ENCODE measurements at places on chromosomes 13 and 19.

DNA sequence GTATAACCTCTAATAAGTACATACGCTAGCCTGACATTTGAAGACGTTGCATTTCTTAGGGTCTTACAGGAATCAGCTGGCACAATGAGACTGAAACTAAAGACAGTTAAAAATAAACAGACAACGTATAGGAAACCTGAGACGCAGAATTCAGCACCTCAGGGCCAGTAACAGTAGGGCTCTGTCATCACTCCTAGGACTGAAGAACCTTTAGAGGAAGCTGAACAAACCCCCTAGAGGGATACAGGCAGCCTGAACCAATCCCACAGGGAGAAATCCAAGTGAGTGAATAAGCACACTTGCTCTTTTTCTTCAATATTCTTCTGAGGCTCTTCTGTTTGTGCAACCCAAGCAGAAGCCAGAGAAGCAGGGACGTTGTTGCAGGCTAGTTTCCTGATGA is 53.9 kb upstream of the KLHL1 start:
- DNase-seq: no peak

DNA sequence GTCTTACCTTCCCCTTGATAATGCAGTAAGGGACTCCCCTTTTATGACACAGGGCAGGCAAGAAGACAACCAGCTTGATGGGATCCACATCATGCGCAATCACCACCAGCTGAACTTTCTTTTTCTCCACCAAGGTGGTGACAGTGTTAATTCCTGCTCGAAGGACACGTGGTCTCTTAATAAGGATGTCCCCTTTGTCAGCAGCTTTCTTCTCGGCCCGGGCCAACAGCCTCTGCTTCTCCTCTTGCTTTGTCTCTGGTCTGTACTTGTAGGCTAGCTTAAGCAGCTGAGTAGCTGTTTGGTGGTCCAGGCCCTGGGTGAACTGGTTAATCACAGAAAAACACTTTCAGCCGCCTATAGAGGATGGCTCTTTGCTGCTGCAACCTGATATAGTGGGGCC is 8.0 kb downstream of the ZNF431 start:
- no peak for DNase-seq

GRCh38 chr13:109480011-109480955 is 306.1 kb downstream of the IRS2 start:
- DNase-seq: no peak

GRCh38 chr13:105804561-105805190 is 730.8 kb downstream of the EFNB2 start:
- no peak for DNase-seq

- DNase-seq: peak; percentile 91
Observed at GRCh38 chr19:45467456-45468158, at the start of gene FOSB. Gene FOSB (plus strand): TSS chr19:45467996. CDS start chr19:45468587, 591 bp downstream.

GRCh38 chr19:1340681-1341469 is 42.8 kb upstream of the NDUFS7 start:
- DNase-seq: no peak

DNA sequence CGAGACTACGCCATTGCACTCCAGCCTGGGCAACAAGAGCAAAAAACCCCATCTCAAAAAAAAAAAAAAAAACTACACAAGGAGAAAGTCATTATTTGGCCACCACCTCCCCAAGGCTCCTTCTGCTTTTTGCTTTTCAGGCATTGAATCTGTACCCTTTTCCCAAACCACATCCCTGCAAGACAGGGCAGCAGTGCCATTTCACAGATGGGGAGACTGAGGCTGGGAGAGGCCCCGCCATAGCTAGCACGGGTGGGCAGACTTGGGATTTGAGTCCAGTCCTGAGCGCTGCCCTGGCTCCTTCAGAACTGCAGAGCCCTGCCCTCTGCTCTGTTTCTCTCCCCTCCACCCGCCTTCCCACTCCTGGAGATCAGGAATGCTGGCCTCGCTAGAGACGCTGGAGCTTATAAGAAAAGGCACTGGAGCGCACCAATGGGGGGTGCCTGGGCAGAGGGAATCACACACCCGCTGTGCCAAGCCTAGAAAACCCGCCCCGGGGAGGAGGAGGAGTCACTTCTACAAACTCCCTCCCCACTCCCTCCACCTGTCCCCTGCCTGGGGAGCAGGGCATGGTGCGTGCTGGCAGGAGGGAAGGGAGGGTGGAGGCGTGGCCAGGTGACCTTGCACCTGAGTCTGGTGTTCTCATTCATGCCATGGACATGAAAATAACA is 17.6 kb downstream of the TJP3 start:
- no peak for DNase-seq

- no peak for DNase-seq
Observed at GRCh38 chr19:50016225-50016807, 8.9 kb downstream of the VRK3 start.

DNA sequence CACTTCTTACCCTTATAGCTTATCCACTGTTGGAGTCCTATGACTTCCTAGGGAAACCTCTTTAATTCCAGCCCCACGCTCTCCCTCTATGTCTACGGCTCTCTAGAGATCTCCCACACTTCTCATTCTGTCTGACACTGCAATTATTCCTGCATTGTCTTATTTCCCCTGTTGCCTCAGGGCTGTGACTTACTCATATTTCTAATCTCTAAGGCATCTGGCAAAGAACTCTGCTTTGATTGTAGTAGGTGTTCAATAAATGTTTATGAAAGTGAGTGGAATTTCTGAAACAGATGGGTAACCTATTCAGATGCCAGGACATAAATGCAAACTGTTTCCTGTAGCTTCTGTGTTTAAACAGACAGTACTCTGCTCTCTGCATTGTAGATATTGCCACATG is 102.4 kb upstream of the SERTM1 start:
- DNase-seq: no peak

GRCh38 chr13:76882431-76882830 is 3.8 kb downstream of the KCTD12 start:
- DNase-seq: no peak

DNA sequence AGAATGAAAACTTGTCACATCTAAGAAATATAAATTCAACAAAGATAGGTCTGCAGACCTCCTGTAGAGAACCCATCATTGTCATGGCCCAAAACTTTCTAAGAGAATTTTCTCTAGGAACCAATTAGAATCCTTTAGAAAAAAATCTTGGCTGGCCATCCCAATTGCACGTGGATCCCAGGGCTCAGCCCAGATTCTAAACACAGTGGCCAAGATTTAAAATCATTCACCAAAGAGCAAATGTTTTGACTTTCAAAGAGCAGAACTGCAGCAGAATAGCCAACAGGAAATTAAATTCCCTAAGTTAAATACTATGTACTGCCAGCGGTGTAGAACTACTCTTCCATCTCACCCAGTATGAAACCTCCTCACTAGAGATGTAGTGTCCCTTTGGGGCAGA is 21.3 kb downstream of the IPO5 start:
- no peak for DNase-seq

Measured in HS-27A (cell line).